ENCODE measurements at places on chromosomes 16 and 17.

GRCh38 chr17:50668025-50668837 lies 33.5 kb downstream of the ABCC3 start:
- DNase-seq, result no peak

- DNase-seq, result no peak
These were observed 74.1 kb downstream of the SPECC1 start for GRCh38 chr17:20083156-20083859.

DNA sequence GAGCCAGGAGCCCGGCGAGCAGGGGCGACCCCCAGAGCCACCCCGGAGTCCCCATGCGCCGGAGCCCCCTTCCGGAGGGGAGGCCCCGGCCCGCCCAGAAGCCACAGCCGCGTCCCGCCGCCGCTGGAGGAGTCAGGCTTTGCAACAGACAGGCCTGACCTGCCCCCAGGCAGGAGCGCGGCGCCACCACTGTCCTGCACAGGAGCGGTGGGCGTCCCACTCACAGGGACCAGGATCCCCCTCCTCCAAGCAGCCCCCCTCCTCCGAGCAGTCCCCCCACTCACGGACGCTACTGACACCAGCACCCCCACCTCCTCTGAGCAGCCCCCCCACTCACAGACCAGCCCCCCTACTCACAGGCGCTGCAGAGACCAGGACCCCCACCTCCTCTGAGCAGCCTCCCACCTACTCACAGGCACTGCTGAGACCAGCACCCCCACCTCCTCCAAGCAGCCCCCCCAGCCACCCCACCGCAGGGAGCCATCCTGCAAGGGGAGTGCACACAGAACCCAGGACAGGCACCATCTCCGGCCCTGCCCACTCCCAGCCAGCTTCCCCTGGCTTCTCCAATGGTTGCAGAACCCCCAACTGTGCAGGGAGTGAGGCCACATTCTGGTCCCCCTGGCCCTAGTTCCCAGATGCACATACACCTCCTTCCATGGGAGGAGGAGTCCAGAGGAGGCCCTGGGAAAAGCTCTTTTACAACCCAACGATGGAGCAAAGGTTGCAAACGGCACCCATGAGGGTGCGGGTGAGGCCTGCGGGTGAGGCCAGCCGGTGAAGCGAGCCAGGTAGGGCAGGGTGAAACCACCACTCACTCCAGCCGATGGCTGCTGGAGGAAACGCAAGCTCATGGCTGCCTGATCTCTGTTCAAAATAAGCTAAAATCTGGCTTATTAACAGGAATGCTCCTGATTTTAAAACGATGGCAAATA lies 69.9 kb downstream of the ABR start:
- DNase-seq, result peak; percentile 25

GRCh38 chr17:1231456-1231855 lies 38.8 kb upstream of the BHLHA9 start:
- DNase-seq, result no peak

DNA sequence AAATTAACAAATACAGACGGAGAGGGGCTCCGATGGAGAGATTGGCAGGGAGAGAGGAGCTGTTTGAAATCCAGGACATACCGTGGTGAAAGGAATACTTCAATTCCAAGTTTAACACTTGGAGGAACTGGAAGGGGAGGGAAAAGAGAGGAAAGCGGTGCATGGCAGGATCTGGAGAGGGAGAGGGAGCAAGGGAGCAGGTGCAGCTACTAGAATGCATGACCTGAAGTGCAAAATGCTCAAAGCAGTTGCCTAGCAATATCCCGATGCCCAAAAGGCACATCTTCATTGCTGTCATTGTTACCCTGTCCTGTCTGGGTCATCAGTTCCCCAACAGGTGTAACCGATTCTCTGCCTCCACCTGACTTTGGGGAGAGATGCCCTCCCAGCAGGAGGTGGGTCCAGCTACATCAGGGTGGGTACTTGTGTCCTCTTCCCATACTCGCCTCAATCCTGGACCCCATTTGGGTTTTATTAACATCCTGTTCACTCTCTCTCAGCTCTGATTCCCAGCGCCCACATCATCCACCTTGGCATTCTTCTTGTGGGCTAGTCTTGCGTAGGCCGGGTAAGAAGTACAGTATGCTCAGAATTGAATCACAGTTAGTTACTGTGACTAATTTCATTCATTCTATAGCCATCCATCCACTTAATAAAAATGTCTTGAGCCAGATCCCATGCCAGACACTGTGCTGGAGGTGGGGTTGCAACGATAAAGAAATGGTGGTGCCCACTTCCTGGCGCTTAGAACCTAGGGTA lies 37.4 kb upstream of the EMP2 start:
- DNase-seq, result no peak

DNA sequence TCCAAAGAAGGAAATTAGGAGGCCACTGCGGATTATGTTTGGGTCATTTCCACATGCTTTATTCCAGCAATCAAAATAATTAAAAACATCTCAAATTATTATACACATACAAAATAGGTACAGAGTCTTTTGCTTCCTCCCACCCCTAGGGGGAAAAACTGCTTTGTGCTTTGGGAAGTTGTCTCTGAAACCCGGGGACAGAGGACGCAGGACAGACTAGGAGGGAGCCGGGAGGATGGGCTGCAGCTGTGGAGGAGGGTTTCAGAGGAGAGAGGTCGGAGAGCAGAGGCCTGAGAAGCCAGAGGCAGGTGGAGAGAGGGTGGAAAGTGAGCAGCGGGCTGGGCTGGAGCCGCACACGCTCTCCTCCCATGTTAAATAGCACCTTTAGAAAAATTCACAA lies 17.4 kb downstream of the COL1A1 start:
- no peak for DNase-seq

GRCh38 chr17:5618476-5618875 lies 34.2 kb upstream of the NLRP1 start:
- DNase-seq, result no peak

DNA sequence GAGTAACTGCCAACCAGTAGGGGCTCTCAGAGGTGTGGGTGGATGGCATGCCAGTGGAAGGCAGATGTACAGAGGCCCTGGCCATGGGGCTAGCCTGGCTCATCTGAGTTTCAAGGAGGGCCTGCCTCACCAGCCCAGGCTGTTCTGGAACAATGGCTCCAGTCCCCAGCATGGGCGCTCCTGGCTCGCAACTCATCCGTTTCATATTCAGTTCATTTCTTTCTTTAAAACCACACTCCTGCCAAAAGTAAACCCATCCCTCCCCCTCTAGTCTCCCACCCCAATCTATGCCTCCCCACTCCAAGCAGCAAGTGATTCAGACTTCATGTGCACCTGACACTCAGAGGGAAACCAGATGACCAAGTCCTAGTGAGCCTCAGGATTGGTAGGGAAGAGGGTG lies 2.4 kb downstream of the CCL13 start:
- DNase-seq, result no peak

DNA sequence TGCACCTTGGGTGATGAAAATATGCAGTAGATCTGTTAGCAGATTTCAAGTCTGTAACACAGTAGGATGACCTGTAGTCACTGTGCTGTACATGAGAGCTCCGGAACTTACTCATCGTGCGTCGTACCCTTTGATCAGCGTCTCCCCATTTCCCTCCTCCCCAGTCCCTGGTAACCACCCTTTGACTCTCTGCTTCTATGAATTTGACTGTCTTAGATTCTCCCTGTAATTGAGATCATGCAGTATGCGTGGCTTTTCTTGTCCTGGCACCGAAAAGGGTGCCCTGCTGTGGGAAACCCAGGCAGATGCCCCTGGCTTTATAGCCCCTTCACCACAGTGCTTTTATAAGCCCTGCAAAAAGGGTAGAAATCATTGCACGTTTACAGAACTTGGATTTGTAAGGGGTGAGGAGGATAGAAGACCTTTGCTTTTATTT lies 20.5 kb downstream of the CLEC16A start:
- DNase-seq, result no peak

GRCh38 chr17:80002070-80002641 lies 33.5 kb downstream of the TBC1D16 start:
- DNase-seq, result no peak

DNA sequence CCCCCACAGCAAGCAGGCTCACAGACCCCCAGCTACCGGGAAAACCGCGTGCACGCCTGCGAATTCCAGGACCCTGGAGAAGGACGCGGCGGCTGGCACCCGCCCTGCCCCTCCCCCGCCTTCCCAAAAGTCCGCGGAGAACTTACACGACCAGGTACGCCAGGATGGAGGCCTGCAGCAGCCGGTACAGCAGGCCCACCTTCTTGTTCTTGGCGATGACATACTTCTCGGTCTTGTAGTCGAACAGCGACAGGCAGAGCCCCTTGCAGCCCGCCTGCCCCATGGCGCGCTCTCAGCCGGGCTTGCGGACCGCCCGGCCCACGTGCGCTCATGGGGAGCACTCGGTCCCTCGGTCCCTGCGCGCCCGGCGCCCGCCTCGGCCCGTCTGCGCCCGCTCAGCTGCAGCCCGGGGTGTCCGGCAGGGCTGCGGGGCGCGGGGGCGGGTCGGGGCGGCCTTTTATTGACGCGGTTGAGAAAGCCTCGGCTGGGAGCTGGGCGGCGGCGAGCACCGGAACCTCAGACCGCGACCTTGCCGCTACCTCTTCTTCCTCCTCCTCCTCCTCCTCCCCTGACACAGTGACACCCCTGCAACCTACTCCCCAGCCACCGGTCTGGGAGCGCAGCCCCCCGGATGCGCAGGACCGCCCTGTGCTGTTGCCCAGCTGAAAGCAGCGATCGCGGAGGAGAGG lies at the start of gene P2RX5:
Gene P2RX5 (minus strand): TSS at position 433 of the 689 bp plus-strand sequence. CDS start 150 bp downstream, at position 283.
- DNase-seq, result peak; percentile 59

DNA sequence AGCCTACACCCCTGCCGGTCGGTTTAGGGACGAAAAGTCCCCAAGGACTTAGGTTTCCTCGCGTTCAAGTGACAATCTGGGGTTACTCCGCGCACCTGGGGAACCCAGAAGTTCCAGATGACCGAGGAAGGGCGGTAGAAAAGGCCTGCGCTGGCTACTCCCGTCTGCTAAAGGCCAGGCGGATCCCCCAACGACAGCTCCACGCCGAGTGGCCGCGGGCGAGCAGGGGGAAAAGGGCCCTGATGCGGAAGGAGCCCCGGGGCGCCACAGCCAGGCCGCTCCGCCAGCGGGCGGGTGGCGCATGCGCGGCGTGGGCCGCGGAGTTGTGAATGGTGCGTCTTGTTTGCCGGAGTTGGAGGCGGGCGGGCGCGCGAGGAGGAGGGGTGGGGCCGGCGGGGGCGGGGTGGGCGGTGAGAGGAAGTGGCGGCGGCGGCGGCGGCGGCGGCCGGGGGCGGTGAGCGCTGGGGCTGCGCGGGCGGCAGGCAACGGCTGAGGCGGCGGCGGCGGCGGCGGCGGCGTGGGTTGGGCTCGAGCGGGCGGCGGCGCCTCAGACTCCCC lies at the start of gene CBFB:
Gene CBFB (plus strand): TSS at position 454 of the 558 bp plus-strand sequence. CDS start 259 bp downstream, outside the sequence.
- peak; percentile 88 for DNase-seq

DNA sequence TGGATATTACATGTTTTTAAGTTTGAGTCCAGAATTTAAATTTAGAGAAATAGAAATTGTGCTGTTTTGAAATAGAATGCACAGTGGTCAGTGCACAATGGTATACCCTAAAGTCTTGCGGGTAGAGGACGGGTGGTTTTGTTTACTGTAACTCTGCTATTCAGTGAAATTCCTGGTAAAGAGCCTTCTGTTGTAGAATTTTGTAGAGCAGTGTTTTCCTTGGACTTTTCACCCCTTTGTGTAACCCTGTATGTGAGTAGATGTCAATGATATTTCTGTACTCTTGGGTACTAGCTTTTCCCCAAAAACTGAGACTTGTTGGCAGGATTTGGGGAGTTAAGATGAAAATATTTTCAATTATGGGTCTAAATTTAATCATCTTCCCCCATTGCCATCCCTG lies 19.5 kb downstream of the IST1 start:
- DNase-seq, result no peak

GRCh38 chr17:69575346-69575761 lies 160.9 kb downstream of the MAP2K6 start:
- DNase-seq, result no peak

DNA sequence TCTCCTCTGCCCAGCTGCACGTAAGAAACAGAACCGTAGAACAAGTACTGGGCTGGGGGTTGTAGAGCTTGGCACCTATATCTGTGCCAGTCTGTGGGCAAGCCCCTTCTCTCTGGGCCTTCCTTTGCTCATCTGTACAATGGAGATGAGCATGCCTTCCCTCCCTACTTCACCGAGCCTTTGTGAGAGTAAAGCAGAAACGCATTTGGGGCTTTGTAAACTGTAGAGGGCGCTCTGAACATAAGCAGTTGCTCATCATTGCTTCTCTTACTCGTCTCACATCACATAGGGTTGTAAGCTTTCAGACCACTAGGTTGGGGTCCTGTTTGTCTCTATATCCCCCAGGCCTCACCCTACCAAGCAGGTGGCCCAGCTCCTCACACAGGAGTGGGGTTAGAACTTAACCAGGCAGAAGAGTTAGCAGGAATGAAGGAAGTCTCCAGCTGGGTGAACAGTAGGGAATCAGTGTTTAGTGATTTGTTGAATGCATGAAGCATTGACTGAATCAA lies 15.1 kb downstream of the SAMD14 start:
- peak; percentile 76 for DNase-seq

- peak; percentile 85 for DNase-seq
These were observed 11.0 kb downstream of the ACSM3 start for GRCh38 chr16:20774703-20775362.

- DNase-seq, result no peak
These were observed 139.1 kb downstream of the SOX9 start for GRCh38 chr17:72259922-72260321.

- no peak for DNase-seq
These were observed 9.7 kb upstream of the KIF18B start for GRCh38 chr17:44956998-44957981.

DNA sequence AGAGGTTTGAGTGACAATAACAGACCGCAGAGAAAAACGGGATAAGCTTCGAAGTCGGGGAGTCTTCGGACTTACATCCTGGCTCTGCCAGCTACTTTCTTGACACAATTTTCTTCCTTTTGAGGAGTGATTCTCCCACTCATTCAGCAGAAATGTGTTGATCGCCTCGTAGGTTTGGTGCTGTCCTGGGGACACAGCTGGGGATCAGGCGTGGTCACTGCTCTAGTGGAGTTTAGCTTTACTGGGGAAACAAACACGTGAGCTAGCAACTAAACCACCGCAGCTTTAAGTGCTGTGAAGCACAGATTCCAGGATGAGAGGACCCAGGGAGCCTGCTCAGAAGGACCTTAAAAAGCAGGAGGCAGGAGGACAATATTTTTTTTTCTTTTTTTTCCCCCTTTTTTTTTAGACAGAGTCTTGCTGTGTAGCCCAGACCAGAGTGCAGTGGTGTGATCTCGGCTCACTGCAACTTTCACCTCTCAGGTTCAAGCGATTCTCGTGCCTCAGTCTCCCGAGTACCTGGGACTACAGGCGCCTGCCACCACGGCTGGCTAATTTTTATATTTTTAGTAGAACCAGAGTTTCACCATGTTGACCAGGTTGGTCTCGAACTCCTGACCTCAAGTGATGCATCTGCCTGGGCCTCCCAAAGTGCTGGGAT lies 858 bp downstream of the NUBP1 start:
- DNase-seq, result no peak

- DNase-seq, result peak; percentile 87
These were observed 16.4 kb upstream of the CCL23 start for GRCh38 chr17:36034127-36034526.

GRCh38 chr17:20257798-20258197 lies 209.5 kb downstream of the LGALS9B start:
- no peak for DNase-seq

Measured in hematopoietic multipotent progenitor cell treated with erythropoietin and hydrocortisone succinate and interleukin-3 and kit ligand, for 8 days (in vitro differentiated cells).